GM23248 (cell line): ENCODE measurements at places on chromosomes 6 and 20. TPM values are rescaled to one million over a fixed set of nuclear protein-coding genes. Genes with fewer than 3 reads are reported as not detected.
A peak's percentile ranks its signal among the peaks of the same experiment; 100 is the strongest.

DNA sequence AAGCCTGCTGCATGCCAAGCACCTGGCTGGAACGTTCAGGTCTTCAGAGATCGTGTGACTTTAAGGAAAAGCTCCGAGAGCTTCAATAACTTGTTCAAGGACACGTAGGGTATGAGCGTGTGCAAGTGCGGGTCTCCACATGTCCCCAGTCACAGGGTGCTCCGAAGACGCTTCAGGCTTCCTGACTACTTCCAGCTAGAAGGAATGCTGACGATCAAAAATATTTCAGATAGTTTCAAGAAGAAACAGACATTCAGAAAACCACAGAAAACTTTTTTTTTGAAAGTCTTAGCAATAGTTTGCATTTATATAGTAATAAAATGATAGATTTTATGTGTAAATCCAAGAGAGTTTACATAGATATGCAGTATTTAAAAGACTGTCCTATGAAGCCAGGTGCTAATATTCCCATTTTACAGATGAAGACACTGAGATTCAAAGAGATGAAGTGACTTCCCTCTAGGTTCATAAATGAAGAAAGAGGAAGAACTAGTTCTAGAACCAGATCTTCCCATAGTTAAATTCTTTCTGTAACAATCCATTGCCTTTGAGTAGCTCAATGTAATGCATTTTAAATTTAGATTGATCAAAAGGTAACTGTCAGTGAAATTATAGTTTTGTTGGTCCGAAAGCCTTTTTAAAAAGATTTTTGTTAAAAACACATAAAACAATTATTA lies 247.6 kb downstream of the MYLK4 start:
- no peak overlapping the region for H3K4me3 ChIP-seq
- peaks cover 47% of the 10 kb centered on the region for H3K27me3 ChIP-seq
- DNase-seq = no peak
- no peak overlapping the region for H3K27ac ChIP-seq
- H3K36me3 ChIP-seq = no peaks in the 10 kb centered on the region

DNA sequence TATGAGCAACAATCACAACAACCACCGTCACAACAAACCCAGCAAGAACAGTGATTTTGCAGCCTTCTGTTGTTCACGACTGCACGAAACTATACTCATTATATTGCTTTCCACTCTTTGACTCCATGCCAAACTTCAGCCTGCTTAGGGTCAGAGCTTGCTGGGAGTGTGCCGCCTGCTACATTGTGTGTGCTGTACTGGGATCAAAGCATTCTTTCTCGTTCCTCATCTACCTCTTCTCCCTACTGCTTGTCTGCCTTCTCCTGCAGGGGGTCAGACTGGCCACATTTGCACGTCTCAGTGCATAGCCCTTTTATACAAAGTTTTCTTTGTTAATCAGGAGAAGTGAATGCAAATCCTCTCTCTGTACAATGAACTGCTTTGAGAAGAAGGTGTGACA lies 401.6 kb upstream of the CITED2 start:
- H3K4me3 ChIP-seq = no peak overlapping the region
- no peaks in the 10 kb centered on the region for H3K36me3 ChIP-seq
- no peak overlapping the region for H3K27ac ChIP-seq
- H3K4me1 ChIP-seq = peaks cover 4% of the 10 kb centered on the region; the same call in 1 of the 2 replicates

The PHACTR1 gene
- polyA plus RNA-seq = 0.65 and 0.82 TPM in 2 replicates

GRCh38 chr6:152531659-152532058 lies 105.5 kb downstream of the SYNE1 start:
- no peak for DNase-seq
- H3K36me3 ChIP-seq = no peaks in the 10 kb centered on the region
- no peak overlapping the region for H3K27ac ChIP-seq
- H3K27me3 ChIP-seq = no peaks in the 10 kb centered on the region

DNA sequence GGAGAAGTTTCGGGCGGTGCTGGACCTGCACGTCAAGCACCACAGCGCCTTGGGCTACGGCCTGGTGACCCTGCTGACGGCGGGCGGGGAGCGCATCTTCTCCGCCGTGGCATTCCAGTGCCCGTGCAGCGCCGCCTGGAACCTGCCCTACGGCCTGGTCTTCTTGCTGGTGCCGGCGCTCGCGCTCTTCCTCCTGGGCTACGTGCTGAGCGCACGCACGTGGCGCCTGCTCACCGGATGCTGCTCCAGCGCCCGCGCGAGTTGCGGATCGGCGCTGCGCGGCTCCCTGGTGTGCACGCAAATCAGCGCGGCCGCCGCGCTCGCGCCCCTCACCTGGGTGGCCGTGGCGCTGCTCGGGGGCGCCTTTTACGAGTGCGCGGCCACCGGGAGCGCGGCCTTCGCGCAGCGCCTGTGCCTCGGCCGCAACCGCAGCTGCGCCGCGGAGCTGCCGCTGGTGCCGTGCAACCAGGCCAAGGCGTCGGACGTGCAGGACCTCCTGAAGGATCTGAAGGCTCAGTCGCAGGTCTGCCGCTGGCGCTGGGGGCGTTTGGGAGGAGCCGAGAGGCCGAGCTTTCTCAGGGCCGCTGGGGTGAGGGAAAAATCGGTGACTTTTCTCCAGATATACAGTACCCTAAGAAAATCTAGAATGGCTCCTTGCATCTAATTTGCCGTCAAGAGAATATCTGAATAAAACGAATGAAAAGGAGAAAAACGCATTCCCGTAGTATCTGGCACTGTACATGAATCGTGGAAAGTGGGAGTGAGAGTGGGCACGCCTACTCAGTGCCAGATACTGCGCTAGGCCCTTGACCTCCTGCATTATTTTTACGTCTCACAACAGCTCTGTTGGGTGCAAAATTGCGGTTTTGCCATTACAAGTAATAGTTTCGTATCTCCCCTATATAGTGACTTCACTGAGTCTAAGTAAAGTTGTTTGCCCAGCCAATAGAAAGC lies 1.0 kb downstream of the CALHM6 start:
- peak; percentile 76 for DNase-seq
- H3K27me3 ChIP-seq = peaks cover 17% of the 10 kb centered on the region; the same call in 1 of the 2 replicates
- no peaks in the 10 kb centered on the region for H3K36me3 ChIP-seq
- H3K27ac ChIP-seq = no peak overlapping the region
- H3K4me3 ChIP-seq = peak overlapping the region; percentile 68
- H3K4me1 ChIP-seq = no peaks in the 10 kb centered on the region

The RWDD2A gene
- polyA plus RNA-seq = 5.2 and 5.5 TPM in 2 replicates

GRCh38 chr6:13272131-13273046 lies 55.9 kb downstream of the TBC1D7 start:
- no peak overlapping the region for H3K27ac ChIP-seq
- H3K4me1 ChIP-seq = peaks cover 5% of the 10 kb centered on the region
- no peaks in the 10 kb centered on the region for H3K36me3 ChIP-seq

- H3K4me1 ChIP-seq = no peaks in the 10 kb centered on the region
- no peaks in the 10 kb centered on the region for H3K36me3 ChIP-seq
- peak; percentile 2 for DNase-seq
- H3K27me3 ChIP-seq = peaks cover 16% of the 10 kb centered on the region
- H3K27ac ChIP-seq = no peak within 1 kb of the TSS
These were observed at the start of gene PAK5 for GRCh38 chr20:9838378-9839295. PAK5 (minus strand) TSS chr20:9839076; CDS start chr20:9644328, 194,748 bp downstream.
